WTC11 (cell line): ENCODE measurements at places on chromosomes 1 and 21.

DNA sequence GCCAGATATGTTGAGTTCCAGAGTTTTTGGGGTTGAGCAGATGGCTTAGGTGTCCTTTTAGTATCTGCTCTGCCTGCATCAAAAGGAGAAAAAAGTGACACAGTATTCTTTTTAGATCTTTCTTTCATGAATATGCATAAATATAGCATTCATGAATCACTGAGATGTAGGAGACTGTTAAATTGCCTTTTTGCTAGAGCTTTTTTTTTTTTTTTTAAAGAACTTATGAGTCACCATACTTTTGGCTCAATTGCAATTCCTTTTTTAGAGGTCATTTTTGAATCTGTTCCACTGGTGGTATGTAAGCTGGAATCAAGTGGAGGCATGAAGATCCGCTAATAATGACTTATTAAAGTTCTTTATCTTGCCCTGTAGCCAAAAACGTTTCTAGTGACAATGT is 480.9 kb upstream of the ZRANB2 start:
- DNase-seq, result no peak

- peak; percentile 95 for DNase-seq
Measured at GRCh38 chr1:153626904-153627714, at the start of gene S100A13. S100A13 (minus strand) TSS chr1:153627505; CDS start chr1:153626472, 1,033 bp downstream.

DNA sequence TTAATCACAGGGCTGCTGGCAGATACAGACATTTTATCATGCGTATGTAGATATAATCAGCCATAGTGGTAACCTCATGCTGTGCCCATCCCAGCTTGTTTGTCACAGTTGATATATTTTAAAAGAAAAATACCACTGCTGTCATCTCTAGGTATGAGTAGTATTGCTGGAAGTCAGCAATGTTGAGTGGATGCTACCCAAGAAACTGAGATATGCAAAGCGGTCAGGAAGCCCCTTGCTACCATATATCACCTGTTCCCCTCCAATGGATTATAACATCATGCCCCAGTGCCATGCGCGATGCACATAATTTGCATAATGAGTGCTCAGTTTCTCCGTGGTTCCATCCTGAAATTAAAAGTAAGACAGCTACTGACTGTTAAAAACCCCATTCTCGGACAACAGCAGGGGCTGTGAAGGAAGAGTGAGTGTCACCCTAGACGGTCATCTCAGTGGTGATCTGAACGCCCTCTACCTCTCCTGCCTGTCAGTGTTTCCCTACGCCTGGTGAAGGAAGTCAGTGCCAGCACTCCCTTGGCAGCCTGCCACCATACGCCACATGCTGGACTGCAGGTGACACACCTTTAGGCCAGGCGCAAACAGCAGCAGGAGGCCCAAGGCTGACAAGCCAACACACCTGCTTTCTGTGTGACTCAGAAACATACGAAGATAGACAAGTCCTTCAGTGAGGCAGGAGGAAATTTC is 2.7 kb downstream of the IL10RB start:
- no peak for DNase-seq

- DNase-seq, result no peak
Measured at GRCh38 chr1:89901957-89902669, 81.3 kb downstream of the LRRC8D start.

GRCh38 chr1:69567652-69568420 is at the start of gene LRRC7:
LRRC7 (plus strand) TSS chr1:69567922; CDS start chr1:69568640, 718 bp downstream.
- DNase-seq, result peak; percentile 46

DNA sequence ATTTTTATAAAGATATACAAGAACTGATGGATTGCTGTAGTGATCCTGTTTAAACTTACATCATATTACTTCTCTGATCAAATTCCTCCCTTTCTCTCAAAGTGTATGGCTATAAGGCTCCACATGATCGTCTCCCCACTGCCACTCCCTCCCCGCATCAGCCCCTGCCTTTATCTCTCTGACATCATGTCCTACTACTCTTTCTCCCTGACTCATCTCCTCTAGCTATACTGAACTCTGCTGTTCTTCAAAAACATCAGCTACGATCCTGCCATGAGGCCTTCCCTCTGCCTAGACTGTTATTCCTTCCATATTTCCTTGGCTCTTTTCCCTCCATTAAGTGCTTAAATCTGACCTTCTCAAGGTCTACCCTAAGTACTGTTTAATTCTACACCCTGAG is 22.8 kb downstream of the HFM1 start:
- DNase-seq, result no peak

- no peak for DNase-seq
Measured at GRCh38 chr1:244064621-244065020, 13.5 kb downstream of the ZBTB18 start.

- no peak for DNase-seq
Measured at GRCh38 chr1:83997631-83998030, 1.3 kb downstream of the TTLL7 start.

DNA sequence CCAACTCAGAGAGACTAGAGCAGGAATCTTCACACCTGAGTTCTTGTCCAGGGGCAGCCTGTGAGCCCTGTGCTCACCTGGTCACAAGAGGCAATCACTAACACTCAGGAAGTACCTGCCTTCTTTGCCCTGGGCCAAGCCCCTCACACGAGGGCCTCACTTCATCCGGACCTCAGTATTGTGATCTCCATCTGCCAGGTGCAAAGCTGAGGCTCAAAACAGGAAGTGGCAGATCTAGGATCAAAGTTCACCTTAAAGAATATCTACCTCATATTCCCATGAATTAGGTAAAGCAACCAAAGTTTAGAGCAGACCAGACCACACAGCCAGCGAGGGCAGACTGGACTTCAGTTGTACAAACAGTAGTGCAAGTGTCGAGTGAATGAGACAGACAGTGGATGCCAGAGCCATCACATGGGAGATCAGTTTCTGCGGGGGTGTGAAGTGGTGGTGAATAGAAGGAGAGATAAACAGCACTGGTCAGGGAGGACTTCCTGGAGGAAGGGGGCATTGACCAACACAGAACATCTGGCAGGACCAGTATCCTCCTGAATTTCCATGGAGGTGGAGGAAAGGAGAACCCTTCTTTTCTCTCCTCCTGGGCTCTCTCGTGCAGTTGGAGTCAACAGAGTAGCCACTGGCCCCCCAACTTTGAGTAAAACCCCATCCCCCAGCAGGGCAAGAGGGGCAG is 116.6 kb upstream of the ZBTB40 start:
- DNase-seq, result no peak

- DNase-seq, result no peak
Measured at GRCh38 chr1:18923756-18924211, 21.4 kb upstream of the ALDH4A1 start.

DNA sequence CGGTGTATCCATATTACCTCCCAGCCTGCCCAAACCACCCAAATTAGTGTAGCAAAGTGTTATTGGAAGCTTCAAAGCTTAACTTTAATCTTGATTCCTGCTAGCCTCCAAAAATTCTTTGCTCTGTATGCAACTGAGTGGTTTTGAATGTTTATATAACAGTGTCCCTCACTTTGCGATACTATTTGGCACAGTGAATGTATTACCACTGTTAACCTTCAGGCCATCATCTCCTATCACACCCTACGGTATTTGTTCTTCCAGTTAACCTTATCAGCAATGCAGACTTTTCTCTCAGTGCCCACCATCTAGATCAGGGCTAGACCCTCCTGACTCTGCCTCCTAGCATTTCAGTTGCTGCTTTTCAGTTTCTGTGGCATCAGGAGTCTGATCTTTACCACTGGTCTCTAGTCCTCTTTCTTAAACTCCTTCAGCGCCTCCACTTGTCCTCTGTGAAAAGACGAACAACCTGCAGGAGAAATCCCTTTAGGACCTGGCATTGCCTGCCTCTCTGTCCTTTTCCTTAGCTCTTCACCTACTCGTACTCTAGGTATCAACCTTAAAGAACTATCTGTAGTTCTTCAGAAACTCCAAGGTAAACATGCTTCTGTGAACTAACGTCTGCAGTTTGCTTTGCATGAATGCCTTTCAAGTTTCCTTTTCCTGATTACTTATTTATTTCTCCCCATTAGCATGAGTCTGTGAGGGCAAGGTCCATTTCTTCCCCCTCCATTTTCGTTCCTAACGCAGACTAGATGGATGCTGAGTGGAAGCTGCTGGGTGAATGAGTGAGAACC is 71.7 kb downstream of the SNX7 start:
- DNase-seq, result no peak

- no peak for DNase-seq
Measured at GRCh38 chr1:6991266-6991665, 206.0 kb downstream of the CAMTA1 start.

GRCh38 chr1:8294170-8294697 is 23.7 kb upstream of the SLC45A1 start:
- DNase-seq, result no peak

- no peak for DNase-seq
Measured at GRCh38 chr1:119542492-119542946, 35.5 kb downstream of the HSD3B1 start.

DNA sequence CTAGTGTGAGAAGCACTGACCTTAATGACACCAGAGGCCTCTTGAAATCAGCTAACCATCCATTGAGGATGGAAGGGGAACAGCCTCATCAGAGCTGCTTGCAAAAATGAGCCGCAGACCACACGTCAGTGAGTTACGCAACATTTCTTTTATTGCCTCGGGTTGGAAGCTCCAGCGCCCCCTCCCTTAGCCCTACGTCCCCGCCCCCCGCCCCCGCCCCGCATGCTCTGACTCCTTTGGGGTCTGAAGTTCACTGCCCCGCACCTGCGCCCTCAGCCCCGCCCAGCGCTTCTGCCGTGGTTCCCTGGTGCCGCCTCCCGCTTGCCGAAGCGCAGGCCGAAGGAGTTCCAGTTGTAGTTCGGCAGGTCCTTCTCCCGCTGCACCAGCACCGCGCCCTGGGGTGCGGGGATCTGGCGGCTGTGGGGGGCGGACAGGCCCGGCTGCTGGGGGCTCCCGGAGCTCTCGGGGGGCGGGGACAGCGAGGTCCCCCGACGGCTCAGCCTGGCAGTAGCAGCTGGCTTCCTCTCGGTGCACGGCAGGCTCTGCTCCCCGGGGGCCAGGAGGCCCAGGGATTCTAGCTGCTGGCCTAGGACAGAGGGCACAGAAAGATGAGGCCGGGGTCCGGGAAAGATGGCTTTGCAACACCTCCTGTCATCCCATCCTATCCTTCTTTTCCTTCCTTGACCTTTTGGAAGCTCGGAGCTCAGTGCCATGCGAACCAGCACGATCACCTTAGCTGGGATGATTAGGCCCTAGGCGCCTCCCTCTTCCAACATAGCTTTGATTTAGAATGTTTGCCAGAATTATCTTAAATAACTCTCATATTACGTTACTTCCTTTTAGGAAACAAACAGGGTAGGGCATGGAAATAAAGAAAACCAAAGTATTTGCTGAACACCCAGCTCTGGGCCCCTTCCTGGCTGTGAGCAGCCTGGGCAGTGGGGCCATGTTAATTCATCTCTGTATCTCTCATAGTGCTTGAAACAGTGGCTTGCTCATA is 5.8 kb downstream of the KISS1 start:
- DNase-seq, result peak; percentile 75

- DNase-seq, result no peak
Measured at GRCh38 chr1:36953061-36953460, 81.3 kb downstream of the GRIK3 start.
